ENCODE measurements at places on chromosomes 6 and 20.

- DNase-seq, result no peak
Observed at GRCh38 chr6:169344750-169345065, 91.1 kb upstream of the THBS2 start.

DNA sequence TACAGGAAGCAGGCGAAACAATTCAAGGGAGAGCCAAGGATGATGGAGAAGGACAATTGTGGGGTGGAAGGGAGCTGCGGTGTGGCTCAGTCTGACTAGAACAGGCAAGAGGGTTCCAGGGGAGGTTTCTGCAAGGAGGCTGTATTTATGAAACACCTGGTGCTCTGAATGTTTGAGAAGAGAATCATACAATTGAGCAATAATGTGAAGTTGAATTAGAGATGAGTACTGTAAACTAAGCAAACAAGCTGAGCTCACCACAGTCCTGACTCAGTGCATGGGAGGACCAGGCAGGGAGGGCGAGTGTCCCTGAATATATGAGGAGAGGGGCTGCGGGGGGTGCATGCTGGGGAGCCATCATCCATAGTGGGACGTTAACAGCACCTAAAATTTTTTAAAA is 279.7 kb downstream of the KIF16B start:
- no peak for DNase-seq

DNA sequence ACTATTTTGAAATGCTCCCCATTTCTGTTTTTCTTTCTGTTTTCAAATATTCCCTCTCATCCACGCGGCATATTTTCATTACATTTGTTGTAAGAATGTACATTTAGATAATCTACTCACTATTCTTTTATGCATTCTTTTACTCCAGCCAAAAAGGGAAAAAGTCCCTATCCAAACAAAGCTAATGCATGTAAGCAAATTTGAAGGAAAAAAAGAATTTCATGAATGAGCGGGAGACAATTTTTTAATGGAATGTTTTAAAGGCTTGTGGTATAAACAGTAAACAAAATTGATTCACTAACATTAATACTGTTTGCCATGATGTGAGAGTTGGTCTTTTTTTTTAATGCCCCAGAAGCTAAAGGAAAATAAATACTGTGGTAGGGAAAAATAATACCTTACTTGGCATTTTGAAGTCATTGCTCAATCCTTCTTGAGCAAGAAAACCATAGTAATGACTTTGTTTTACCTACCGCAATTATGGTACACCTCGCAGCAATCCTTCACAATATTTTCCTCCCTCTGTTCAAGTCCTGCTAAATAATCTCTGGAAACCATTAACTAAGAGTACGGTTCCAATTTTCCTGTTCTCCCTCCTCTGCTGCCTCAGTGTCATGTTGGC is 79.0 kb downstream of the BACH2 start:
- DNase-seq, result no peak

- DNase-seq, result no peak
Observed at GRCh38 chr6:34322732-34323131, 69.7 kb downstream of the NUDT3 start.

DNA sequence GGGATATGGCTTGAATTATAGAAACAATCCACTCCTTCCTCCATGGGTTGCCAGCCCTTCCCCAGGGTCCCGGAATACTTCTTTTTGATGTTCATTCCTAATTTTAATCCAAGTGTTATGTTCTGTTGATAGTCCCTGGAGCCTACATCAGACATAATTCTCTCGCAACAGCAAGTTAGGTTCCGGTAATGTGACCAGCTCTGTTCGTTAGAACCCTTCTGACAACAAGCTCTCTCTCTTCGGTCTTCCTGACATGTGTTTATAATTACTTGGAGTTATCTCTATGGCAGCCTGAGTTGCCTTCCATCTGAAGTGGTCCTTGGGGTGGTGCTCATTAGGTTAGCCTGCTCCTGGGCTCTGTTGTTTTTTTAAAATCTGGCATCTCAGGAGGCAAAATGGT is 506.9 kb upstream of the JARID2 start:
- no peak for DNase-seq

GRCh38 chr20:26243731-26244130 is 547.1 kb upstream of the ZNF337 start:
- DNase-seq, result no peak

- DNase-seq, result no peak
Observed at GRCh38 chr6:154438882-154439415, 71.5 kb downstream of the CNKSR3 start.

GRCh38 chr6:5205877-5206850 is 54.6 kb downstream of the LYRM4 start:
- no peak for DNase-seq

DNA sequence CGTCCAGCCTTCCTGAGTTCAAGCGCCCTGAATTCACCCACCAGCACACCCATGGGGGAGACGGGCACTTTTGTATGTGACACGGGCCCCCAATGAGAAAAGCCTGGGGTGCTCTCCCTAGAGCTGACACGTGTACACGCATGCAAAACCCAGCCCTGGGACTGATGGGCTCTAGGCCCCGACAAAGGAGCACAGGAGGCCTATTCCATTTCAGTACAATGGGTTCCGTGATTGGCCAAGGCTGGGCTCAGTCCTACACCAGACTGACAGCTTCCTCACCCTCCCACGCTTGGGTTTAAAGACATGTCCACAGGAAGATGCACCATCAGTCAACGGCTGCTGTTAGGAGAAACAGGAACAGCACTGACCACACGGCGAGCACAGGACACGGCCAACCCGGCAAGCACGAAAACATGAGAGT is 8.8 kb downstream of the ZBTB46 start:
- no peak for DNase-seq

DNA sequence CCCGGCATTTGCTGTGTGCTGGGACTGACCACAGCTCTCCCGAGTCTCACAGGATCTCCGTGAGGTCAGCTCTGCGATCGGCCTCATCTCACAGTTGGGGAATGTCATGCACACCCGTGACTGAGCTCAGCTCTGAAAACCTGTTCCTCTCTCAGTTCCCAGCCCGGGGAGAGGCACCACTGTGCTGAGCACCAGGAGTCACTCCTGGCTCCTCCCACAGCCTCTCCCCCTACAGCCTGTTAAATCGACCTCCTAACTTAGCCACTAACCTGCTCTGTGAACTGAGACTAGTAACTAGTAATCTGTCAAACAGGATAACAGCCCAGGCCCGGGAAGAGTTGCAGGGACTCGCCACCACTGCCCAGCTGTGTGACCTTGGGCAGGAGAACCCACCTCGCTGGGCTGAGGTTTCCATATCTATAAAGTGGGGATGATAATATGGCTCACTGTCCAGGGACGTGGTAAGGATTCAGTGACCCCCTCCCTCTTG is 20.1 kb upstream of the NOL4L start:
- no peak for DNase-seq

- no peak for DNase-seq
Observed at GRCh38 chr6:147077251-147077650, 127.0 kb upstream of the STXBP5 start.

GRCh38 chr6:121430514-121431460 is 4.7 kb upstream of the GJA1 start:
- DNase-seq, result no peak

DNA sequence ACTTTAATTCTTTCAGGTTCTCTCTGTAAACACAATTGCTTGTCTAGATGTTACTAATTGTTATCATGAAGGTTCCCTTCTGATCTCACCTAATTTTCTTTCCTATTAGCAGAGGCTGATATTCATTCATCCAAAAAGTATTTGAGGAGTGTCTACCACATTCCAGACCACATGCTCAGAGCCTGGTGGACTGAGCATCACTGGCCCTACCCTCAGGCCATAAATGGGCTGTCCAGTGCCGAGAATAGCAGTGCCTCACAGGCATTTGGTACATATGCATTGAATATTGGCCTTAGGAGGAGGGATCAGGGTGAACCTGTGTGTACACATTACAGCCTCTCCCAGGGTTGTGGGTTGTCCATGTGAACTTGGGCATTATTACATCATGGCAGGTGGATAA is 40.4 kb upstream of the PRELID3B start:
- DNase-seq, result no peak

GRCh38 chr20:57649617-57650015 is 29.4 kb upstream of the ZBP1 start:
- DNase-seq, result no peak

DNA sequence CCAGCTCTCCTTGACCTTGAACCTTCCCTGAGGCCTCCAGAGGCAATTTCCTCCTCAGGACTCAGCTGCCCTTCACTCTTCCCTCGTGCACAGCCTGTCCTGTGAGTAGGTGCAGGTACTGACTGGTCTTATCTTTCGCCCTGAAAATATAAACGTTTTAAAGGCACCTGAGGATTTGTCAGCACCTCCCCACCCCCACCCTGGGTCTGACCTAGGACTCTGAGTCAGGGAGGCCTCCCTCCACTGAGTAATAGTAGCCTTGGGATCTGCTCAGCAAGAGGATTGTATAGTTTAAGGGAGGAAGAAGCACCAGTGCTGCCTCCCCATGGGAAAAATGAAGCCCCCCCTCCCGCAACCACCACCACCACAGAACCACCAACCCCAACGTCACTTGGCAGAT is 54.6 kb downstream of the PPARD start:
- DNase-seq, result no peak

DNA sequence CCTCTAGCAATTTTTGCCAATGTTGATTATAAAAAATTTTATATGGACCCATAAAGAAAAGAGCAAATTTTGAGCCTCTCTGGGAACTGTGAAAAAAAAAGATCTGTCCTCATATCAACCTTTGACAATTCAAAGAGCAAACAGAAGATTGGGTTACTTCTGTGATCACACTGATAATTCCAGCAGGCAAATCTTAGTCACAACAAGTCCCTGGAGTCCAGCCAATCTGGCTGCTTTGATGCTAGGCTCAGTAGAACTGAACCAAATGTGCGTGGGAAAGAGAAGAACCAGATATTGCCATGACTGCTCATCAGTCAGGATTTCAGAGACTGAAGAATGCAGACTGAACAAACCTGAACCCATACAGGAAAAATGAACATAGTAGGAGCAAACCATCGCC is 438.4 kb upstream of the FLRT3 start:
- no peak for DNase-seq

DNA sequence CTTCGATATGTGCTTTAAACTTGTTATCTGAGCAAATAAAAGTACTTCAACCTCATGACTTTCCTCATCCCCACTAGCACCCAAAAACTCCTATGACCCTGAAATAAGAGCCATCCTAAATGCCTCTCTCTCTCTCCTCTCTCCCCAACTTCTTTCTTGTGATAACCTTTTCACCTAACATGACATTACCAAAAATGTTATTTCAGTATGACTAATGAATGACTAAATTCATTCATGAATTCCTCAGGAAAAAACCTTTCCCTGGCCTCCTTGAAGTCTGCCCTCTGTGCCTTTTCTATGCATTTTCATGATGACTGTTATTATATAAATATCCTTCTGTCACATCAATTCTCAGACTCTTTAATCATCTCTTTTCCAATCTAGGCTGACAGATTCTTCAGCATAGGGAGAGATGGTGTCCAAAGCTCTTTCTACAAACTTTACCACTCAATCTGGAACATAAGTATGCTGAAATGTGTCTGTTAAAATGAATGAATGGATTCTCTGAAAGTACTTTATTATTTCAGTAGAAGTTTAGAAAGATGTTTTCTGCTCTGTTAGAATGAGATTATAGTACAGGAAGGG is 114.3 kb upstream of the GGTLC1 start:
- DNase-seq, result no peak

GRCh38 chr20:44010162-44010704 is 95.6 kb downstream of the TOX2 start:
- no peak for DNase-seq

- DNase-seq, result no peak
Observed at GRCh38 chr6:138685257-138685656, 88.3 kb upstream of the CCDC28A start.

DNA sequence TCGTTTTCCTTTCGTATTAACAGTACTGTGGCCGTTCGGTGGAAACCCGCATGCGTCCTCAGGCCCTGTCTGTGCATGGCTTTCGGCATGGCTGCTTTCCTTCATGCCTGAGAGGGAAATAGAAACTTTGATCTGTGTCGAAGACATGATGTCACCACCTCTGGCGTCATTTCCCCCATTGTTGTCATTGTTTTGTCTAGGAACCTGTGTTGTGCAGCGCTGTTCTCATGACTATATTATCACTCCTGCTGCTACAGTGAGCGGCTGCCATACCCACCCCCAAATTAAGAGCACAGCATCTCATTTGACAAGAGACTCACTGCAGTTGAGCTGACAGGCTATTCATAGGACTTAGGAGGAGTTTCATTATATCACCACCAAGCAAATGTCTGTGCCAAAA is 172.3 kb downstream of the TMEM242 start:
- DNase-seq, result no peak

DNA sequence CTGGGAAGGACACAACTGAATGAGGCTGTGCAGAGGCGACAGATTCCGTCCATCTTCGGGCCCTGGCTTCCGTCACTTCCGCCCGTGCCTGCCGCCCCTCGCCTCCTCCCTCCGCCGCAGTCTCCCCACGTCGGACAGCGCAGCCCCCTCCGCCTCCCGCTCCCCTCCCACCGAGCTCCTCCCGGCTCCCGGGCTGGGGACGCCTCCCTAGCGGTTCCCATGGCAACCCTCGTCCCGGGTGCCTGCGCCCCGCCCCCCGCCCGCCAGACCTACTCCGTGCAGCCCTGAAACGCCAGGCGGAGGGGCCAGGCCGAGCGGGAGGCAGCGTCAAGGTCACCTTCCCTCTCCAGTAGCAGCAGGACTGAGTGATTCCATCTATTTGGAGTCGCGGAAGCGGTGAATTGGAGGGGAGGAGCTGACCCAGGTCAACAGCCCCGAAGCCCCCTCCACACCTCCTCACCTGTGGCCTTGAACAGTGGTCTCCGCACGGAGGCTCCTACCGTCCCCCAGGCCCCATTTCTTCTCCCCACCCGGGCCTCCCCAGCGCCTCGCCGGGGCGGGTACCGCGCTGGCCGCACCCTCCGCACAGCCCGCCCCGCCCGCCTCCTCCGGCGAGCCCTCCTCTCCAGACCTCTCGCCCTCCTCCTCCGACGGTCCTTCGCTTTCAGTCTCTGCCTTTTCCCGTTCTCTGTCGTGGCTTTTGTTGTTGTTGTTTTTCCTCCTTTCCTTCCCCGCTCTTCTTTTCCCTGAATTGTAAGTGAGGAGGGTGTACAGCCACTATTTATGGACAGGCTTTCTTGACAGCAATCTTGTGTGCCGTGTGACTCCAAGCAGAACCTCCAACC is 951 bp downstream of the NRSN2 start:
- DNase-seq, result no peak

GRCh38 chr20:22909436-22909835 is 125.7 kb upstream of the SSTR4 start:
- no peak for DNase-seq

- no peak for DNase-seq
Observed at GRCh38 chr6:31681135-31681671, 336 bp upstream of the LY6G5C start.

- no peak for DNase-seq
Observed at GRCh38 chr6:108383981-108384380, 89.1 kb downstream of the AFG1L start.

- no peak for DNase-seq
Observed at GRCh38 chr20:10935658-10936402, 262.0 kb upstream of the JAG1 start.

DNA sequence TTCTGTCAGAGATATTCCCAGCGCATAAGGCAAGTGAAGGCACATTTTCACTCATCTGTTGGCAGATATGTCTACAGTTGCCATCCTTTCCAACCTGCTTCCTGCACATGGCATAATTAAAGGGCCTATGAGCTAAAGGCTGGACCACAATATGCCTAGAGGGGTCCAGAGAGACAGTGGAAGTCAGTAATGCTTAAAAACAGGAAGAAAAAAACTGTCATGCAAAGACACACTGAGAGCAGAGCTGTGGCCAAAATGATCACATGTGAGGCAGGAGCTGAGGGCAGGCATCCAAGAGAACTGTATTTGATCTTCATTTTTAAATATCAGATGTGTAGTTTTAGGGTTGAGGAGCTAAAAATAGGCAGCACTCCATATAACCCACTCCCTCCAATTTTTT is 125.0 kb upstream of the BACH2 start:
- DNase-seq, result no peak
